B cell (primary cell): ENCODE measurements at places on chromosomes 12 and 14. TPM values are rescaled to one million over a fixed set of nuclear protein-coding genes. Genes with fewer than 3 reads are reported as not detected.

- DNase-seq: no peak
These were observed 25.7 kb downstream of the SFSWAP start for GRCh38 chr12:131736446-131737149.

GRCh38 chr14:50064993-50065392 lies 51.4 kb downstream of the VCPKMT start:
- DNase-seq: peak; percentile 92

The TAS2R19 gene
- 3.6 and 5.7 TPM in 2 replicates for total RNA-seq

The ARHGAP9 gene
- total RNA-seq: 154 and 161 TPM in 2 replicates

GRCh38 chr12:116040402-116040801 lies 237.1 kb downstream of the MED13L start:
- no peak for DNase-seq

GRCh38 chr12:94266796-94267536 lies 118.6 kb downstream of the PLXNC1 start:
- DNase-seq: no peak
